ENCODE measurements at places on chromosomes 12 and 14. TPM values are rescaled to one million over a fixed set of nuclear protein-coding genes. Genes with fewer than 3 reads are reported as not detected.

Gene ZBTB42
- 4.4 TPM for total RNA-seq

Gene STAB2
- total RNA-seq, result not detected

Gene CRIP1
- 1.7 TPM for total RNA-seq

Gene GLIPR1L2
- 0.34 TPM for total RNA-seq

All from A375 (cell line).